ENCODE measurements at places on chromosomes 7 and 10.
A peak's percentile ranks its signal among the peaks of the same experiment; 100 is the strongest.

- peak; percentile 53 for DNase-seq
These were observed 26.7 kb downstream of the MICALL2 start for GRCh38 chr7:1432411-1433082.

DNA sequence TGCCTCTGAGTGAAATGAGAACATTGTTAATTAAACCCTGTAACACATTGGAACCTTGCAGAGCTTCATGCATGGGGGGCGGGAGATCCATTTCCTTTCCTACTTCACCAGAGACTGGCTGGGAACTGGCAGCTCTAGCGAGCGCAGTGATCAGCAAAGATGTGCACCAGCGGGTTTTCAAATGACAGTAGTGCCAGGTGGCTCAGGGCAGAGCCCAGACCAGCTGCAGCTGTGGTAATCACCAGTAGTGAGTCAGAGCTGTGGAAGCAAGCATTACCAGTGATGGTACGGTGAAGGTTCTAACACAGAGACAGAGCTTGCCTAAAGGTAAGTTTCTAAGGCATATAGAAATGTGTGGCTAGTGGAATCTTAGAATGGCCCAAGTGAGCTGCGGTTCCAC lies 1009.7 kb upstream of the CELF2 start:
- no peak for DNase-seq

- no peak for DNase-seq
These were observed 1.9 kb downstream of the CYP26A1 start for GRCh38 chr10:93075369-93076221.

- DNase-seq = no peak
These were observed 176.9 kb downstream of the PTPRN2 start for GRCh38 chr7:158410720-158411119.

DNA sequence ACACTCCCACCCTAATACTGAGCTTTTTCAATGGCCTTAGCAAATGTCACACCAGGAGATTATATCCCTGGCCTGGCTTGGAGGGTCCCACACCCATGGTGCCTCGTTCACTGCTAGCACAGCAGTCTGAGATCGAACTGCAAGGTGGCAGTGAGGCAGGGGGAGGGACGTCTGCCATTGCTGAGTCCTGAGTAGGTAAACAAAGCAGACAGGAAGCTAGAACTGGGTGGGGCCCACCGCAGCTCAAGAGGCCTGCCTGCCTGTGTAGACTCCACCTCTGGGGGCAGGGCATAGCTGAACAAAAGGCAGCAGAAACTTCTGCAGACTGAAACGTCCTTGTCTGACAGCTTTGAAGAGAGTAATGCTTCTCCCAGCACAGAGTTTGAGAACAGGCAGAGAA lies 338.9 kb upstream of the MBL2 start:
- DNase-seq = peak; percentile 56

Data from KBM-7 (cell line).